ENCODE measurements at places on chromosomes 2 and 18.

GRCh38 chr2:51969347-51969746, 937.4 kb upstream of the NRXN1 start:
- no peak for DNase-seq

DNA sequence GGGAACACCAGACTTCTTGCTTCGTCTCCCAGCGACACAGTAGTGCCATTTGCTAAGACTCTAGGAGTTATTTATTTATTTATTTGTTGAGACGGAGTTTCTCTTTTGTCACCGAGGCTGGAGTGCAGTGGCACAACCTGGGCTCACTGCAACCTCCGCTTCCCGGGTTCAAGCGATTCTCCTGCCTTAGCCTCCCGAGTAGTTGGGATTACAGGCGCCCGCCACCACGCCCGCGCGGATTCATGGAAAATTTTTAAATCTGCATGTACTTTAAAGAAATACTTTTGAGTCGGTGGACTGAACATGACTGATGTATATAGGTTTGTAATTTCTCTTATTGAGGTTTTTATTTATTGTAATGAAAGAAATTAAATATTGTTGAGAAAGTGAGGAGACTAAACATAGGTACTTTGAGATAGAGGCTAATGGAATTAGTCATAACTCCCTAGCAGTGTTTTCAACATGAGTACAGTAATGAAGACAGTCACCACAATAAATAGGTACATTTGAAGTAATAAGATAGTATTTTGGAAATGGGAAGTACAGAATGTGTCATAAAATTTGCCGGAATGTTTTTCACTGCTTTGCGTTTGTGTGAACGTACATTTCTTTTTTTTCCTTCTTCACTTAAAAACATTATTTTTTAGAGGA, 983 bp downstream of the MTX2 start:
- no peak for DNase-seq

- DNase-seq: no peak
These were observed 221.1 kb downstream of the ANAPC1 start for GRCh38 chr2:111662771-111663470.

DNA sequence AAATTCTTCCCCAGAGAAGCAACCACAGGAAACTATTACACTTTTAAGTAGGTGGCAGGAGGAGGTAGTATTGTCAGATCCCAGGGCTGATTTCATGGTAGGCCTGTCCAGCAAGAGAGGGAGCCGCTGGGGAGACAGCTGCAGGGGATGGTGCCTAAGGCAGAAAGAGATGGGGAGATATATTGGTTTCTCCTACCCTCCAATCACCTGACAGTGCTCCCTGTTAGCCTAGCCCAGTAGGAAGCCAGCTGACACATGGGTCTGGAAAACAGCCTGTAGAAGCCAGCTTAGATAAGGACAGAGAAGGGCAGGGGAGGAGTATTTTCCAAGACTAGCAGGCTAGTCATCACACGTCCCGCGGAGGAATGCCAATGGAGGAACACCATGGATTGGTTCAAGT, 8.2 kb upstream of the SPOPL start:
- no peak for DNase-seq

- no peak for DNase-seq
These were observed 65.8 kb downstream of the DCDC2C start for GRCh38 chr2:3768960-3769765.

DNA sequence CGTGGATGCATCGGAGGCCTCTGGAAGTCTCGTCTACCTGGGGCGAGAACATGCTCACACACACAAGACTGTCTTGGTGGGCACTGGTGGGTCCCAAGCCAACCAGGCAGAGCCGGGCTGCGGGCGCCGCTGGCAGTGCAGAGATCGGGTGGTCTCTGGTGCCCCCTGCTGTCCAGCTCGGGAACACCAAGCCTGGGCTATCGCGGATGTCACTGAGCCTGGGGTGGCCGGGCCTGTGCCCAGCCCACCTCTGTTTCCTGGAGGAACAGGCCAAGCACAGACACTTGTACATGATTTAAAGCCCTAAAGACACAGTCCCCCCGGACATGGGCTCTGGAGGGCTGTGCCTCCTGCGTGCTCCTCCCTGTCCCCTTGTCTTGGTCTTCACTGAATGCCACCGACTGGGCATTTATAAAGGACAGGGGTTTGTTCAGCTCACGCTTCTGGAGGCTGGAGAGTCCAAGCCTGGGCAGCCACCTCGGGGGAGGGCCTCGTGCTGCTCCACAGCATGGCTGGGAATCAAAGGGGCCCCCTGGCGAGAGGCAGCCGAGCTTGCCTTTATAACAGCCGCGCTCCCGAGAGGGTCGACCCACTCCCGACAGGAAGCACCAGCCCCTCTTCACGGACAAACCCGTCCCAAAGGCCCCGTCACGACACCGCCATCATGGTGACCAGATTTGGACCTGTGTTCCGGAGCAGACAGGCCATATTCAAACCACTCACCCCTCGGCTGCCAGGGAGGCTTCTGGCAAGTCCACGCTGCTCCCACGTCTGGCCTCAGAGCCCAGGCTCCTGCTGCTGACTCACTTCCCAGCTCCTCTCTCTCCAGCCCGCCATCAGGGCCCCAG, 3.6 kb upstream of the OTOS start:
- DNase-seq: peak; percentile 80

DNA sequence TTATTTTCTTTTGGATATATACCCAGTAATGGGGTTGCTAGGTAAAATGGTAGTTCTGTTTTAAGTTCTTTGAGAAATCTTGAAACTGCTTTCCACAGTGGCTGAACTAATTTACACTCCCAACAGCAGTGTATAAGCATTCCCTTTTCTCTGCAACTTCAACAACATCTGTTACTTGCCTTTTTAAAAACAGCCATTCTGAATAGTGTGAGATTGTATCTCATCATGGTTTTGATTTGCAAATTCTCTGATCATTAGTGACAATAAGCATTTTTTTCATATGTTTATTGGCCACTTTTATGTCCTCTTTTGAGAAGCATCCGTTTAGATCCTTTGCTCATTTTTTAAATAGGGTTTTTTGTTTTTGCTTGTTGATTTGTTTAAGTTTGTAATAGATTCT, 291.3 kb upstream of the COL3A1 start:
- DNase-seq: no peak

DNA sequence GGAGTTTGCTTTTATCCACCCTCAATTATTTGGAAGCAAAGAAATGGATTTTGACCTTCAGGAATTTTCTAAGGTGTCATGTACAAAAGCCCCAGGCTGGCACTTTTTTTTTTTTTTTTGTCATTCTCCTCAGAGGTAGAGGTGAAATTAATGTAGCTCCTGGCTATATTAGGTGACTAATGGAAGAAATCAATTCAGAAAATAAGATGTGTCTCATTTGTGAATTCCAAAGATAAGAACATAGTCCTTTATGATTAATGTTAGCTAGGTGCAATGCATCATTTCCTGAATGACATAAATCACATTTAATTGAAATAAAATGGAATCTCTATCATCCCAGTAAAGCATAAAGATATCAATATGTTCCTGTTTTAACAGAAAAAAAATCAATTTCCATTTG, 477.6 kb downstream of the FBXO15 start:
- DNase-seq: no peak

- no peak for DNase-seq
These were observed 36.6 kb upstream of the PPP1R1C start for GRCh38 chr2:181949047-181949446.

- no peak for DNase-seq
These were observed 402.0 kb upstream of the LRRTM1 start for GRCh38 chr2:80706541-80706940.

GRCh38 chr2:226074391-226074790, 674.9 kb downstream of the NYAP2 start:
- no peak for DNase-seq

GRCh38 chr18:23887493-23887892, 127.1 kb upstream of the TTC39C start:
- DNase-seq: no peak

GRCh38 chr2:79835911-79836310, 323.1 kb downstream of the CTNNA2 start:
- no peak for DNase-seq

DNA sequence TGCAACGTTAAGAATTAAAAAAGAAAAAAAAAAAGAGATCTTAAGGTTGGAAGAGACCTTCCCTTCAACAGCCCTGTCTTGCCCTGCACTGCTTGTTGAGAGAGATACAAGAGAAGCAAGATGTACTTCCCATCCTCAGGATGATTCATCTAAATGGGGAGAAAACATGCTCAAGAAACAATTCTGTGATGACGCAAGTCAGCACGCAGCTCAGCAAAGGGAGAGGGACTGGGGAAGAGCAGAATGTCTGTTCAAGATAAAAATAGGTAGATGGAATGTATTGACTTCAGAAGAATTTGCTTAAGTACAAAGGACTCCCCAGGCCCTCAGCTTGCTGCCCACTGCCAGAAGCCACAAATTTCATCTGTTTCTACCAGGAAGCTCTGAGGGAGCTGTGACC, 198.2 kb upstream of the SPRED2 start:
- no peak for DNase-seq

GRCh38 chr2:27976308-27976707, 85.8 kb downstream of the BABAM2 start:
- no peak for DNase-seq

DNA sequence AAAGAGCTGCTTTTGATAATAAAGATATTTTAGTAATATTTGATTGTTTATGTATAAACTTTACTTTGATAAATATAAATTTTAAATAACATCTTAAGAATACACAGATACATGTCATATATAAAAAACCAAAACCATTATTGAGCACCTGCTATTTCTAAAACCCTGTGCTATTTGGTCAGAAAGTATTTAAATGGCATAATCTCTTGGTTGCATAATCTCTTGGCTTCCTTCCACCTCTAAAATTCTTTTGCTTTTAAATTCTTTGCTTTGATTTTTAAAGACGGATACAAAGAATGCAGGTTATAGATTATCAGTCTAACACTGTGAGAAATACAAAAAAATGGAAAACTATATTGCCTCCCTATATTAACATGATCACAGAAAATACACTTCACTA, 36.9 kb downstream of the ACMSD start:
- no peak for DNase-seq

- DNase-seq: no peak
These were observed 162.0 kb downstream of the DTNA start for GRCh38 chr18:34872066-34872465.

GRCh38 chr18:57837917-57838548, 34.9 kb upstream of the ATP8B1 start:
- peak; percentile 0 for DNase-seq

DNA sequence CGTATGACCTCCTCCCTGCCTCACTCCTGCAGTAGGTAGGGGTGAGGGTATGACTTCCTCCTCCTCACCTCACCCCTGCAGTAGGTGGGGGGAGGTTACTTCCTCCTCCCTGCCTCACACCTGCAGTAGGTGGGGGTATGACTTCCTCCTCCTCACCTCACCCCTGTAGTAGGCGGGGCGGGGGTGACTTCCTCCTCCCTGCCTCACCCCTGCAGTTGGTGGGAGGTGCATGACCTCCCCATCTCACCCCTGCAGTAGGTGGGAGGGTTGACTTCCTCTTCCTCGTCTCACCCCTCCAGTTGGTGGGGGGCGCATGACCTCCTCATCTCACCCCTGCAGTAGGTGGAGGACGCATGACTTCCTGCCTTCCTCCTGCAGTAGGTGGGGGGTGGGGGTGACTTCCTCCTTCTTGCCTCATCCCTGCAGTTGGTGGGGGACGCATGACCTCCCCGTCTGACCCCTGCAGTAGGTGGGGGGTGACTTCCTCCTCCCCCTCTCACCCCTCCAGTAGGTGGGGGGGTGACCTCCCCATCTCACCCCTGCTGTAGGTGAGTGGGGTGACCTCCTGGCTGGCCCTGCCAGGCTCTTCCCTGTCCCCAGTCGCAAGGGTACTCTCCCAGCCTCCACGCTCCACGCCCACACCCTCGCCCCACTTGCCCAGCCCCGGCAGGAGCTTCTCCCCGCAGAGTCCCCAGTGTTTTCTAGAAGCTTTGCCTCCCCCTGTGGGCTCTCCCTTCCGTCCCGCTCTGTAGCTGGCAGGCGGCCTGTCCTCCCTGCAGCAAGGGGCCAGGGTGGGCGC, 39.3 kb downstream of the TSHZ1 start:
- peak; percentile 33 for DNase-seq

- no peak for DNase-seq
These were observed 207.0 kb upstream of the SALL3 start for GRCh38 chr18:78772360-78773302.

DNA sequence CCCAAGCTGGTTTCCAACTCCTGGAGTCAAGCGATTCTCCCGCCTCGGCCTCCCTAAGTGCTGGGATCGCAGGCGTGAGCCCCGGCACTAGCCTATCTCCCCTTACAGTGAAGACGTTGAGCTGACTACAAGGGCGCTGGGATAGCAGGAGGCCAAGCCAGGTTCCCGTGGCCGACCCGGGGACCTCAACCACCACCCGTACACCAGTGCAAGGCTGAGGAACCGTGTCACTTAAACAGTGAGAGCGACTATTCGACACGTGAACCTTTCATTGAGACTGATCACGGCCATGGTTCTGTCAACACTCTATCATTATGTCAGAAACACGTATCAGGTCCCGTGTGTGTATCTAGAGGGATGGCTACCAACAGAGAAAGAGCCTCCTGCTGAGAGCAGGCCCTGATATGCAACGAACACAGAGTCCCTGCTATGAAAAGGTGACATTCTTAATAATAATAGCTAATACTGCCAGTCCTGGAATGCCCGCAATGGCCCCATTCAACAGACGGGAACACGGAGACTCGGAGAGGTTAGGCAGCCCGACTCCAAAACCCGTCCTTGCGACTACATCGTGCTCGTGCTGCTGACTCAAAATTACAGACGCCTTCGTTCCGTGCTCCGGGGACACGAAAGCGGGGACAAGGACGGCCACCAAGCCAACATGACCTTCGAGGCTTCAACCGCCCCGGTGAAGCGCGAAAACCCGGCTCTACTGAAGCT, 833 bp downstream of the AFG3L2 start:
- no peak for DNase-seq

- no peak for DNase-seq
These were observed 102.6 kb downstream of the MYO5B start for GRCh38 chr18:50092245-50092805.

DNA sequence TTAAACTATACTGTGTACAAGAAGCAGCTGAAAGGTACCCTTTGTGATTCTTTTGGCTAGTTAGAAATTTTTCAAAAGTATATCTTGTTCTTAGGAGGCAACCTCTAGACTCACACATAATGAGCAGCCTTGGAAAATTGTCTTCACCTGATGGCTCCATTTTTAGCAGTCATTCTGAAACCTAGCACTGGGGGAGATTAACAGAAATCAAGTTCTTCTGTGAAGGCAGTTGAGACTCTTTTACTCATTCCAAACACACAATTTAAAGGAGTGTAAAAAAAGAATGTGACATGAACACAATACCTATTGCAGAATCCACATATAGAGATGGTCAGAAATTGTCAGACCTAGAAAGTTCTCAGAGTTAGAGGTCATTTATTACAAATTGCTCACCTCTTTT, 197.7 kb downstream of the UBE2E3 start:
- no peak for DNase-seq

GRCh38 chr18:70522183-70522680, 233.4 kb downstream of the SOCS6 start:
- DNase-seq: no peak
